ENCODE measurements at places on chromosomes 2 and 18.

DNA sequence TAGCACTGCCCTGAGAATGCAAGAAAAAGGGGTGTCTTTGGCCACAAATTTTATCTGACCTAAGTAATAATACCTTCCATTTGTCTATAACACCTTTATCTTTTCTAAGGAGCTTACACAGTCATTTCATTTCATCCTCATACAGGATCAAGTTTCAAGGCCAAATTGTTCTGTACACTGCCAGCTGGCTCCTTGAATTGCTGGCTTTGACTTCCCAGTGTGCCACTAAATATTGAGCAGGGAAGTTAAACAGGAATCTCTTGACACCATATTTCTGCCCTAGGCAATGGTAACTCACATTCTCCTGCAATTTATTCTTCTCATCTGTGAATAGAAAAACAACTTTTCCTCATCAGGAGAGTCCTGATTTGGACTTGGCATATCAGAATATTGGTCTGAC is 195.1 kb upstream of the LRP1B start:
- no peak for DNase-seq

DNA sequence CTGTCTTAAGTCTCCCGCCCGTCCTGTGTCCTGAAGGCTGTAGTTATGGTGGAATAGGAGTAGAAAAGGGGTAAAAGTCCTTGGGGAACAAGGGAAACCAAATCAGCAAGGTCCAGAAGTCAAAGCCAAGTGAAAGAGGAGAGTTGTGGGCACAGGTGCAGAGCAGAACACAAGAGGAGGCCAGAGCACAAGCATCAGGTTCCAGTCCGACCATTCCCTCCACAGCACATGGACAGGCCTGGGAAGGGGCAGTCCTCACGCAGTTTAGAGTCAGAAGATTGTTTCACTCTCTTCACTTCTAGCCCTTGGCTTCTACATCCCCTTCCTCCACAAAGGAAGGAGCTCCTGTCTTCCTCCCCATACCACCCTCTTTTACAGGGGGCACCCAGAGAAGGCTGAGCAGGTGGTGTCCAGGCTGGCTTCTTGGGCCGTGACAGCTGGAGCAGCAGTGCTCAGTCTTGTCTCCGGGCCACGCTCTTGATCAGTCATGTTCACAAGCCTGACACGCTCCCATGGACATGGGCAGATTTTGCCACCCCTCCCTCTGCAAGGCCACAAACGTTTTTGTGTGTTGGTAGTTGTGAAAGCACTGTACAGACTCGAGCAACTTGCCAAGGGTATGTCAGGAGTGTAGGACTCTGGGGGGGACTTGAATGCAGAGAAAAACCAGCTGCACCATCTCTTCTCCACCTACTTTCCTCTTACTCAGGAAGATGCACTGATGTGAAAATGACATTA is 138.5 kb upstream of the DAPL1 start:
- DNase-seq: no peak

- no peak for DNase-seq
These were observed 45.5 kb downstream of the OSR1 start for GRCh38 chr2:19312949-19313348.

GRCh38 chr18:63444580-63444979 is 22.3 kb upstream of the VPS4B start:
- no peak for DNase-seq

- no peak for DNase-seq
These were observed 3.9 kb downstream of the CCDC121 start for GRCh38 chr2:27624943-27625342.

GRCh38 chr2:167487728-167488127 is 599.4 kb downstream of the XIRP2 start:
- DNase-seq: no peak

DNA sequence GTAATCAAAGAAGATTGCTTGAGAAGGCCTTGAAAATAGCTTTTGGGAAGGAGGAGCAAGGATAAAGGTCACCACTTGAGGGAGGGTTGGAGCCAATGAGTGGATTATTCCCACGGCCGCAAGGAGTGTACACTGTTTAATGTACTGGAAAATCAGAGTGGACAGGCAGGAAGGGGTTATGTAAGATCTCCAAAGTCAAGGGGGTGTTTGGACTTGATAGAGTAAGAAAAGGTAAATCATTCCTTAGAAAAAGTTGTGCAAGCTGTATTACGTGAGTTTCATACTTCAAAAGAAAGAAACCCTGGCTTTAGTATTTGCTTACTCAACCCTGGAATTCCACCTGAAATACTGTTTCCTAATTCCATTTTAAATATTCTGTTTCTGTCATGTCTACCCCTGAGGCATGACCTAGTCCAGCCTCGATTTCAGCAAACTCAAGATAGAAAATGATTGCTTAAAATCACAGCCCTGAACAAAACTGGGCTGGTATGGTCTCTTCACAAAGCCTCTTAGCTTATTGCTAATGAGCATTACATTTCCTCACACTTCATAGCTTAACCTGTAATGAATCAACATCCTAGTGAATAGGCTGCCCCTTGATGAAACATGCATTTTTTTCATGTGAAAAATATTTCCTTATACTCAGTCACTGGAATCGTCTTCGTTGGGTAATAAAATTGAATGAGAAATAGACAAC is 1.1 kb downstream of the MREG start:
- DNase-seq: no peak

DNA sequence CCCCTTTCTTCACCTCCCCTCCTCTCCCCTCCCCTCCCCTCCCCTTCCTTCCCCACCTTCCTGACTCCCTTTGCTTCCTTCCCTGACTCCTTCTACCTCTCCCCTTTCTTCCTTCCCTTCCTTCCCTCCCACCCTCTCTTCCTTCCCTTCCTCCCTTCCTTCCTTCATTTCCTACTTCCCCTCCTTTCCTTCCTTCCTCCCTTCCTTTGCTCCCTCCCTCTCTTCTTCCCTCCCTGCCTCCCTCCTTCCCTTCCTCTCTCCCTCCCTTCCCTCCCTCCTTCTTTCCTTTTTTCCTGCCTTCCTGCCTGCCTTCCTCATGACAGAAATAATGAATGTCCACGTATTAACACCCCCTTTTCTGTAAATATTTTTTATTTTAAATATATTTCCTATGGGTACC is 260.2 kb downstream of the ZNF407 start:
- no peak for DNase-seq

GRCh38 chr2:54504866-54505265 is 48.7 kb downstream of the SPTBN1 start:
- DNase-seq: no peak

- no peak for DNase-seq
These were observed 1261.0 kb upstream of the NXPH2 start for GRCh38 chr2:140041239-140041638.

- DNase-seq: no peak
These were observed 265.6 kb downstream of the ANAPC1 start for GRCh38 chr2:111618226-111618977.

- DNase-seq: no peak
These were observed 58.2 kb downstream of the ICOS start for GRCh38 chr2:203994735-203995134.

DNA sequence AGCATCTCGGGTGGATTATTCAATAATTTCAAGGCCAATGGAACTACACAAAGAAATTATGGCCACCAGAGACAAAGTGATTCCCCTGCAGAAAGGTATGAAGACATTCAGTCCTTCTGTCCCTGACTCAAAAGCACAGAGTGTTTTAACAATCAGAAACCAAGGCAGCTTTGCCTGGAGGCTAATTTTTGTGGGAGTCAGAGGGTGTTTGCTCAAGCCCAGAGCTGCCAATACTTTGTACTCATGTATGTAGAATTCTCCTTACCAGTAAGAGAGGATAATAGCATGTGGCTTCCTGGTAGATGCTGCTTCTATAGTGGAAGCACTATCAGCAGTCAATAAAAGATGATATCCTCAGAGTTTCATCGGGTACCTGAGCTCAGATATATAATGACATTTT is 178.4 kb downstream of the KCNE4 start:
- no peak for DNase-seq

- no peak for DNase-seq
These were observed 414.8 kb upstream of the ID2 start for GRCh38 chr2:8267048-8267447.

- DNase-seq: no peak
These were observed 3.4 kb downstream of the COLEC11 start for GRCh38 chr2:3598197-3598910.

DNA sequence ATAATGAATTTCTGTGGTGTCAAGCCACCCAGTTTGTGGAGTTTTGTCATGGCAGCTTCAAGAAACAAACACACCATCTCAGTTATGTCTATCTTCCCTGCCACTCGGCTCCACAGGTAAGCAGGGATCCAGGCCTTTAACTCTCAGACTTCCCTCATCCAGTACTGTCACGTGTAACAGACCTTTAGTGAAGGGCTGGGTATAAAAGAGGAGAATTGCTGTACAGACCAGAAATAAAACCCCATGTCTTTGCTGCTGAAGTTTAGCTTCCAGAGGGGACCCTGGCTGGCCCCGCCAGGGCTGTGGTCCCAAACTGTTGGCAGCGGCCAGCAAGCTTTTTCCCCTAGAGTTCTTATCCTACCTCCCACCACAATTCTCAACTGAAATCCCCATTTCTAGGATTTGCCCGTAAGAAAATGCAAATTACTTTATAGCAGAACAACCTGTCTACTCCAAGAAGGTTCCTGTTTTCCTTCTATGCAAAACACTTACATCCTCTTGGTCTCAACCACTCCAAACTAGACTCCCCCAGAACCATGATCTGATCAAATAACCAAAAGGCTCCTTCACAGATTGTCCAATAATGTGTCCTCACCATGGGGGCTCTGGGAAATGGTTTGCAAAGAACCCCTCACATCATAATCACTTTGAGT is 438.0 kb upstream of the ID2 start:
- DNase-seq: no peak

DNA sequence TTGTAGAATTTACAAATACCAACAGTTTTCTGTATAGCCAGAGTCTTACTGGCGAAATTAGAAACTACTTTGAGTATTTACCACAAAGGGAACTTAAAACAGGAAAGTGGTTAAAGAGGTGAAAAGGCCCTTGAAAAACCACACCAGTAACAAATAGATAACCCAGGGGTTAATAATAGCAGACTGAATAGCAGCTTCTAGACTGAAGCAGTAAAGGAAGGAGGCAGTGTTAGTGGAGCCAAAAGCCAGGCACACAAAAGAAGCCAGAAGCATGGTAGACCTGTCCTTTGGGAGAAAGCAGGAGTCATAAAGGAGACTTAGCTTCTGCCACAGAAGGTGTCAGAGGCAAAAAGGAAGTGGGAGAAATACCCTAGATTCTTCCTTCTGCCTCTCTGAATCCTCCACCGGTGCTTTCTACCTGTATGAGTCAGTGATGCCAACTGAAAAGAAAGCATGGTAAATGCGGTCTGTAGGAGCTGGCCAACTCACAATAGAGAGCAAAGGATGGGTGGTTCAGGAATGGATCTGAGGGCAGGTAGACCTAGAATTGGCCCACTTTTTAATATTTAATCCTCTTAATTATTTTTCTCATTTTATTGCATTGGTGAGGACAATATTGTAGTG is 97.3 kb downstream of the ARL6IP6 start:
- no peak for DNase-seq

DNA sequence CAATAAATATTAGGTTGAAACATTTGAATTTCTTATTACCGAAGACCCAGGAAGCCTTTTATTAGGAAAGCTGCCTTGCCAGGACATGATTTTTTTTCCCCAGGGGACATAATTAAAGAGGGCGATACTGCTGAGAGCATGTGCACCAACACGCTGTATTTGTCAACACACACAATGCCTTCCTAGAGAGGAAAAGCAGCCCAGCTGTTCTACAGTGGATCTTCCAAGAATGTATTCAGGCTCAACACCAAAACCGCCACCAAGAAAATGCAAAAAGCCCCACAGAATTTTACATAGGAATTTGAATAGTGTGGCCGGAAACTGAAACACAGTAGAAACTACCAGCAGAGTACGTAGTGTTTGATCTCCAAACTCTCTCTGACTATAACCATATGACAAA is 320.4 kb downstream of the DLGAP1 start:
- no peak for DNase-seq

GRCh38 chr2:217260441-217261115 is 400.7 kb upstream of the TNP1 start:
- DNase-seq: no peak

DNA sequence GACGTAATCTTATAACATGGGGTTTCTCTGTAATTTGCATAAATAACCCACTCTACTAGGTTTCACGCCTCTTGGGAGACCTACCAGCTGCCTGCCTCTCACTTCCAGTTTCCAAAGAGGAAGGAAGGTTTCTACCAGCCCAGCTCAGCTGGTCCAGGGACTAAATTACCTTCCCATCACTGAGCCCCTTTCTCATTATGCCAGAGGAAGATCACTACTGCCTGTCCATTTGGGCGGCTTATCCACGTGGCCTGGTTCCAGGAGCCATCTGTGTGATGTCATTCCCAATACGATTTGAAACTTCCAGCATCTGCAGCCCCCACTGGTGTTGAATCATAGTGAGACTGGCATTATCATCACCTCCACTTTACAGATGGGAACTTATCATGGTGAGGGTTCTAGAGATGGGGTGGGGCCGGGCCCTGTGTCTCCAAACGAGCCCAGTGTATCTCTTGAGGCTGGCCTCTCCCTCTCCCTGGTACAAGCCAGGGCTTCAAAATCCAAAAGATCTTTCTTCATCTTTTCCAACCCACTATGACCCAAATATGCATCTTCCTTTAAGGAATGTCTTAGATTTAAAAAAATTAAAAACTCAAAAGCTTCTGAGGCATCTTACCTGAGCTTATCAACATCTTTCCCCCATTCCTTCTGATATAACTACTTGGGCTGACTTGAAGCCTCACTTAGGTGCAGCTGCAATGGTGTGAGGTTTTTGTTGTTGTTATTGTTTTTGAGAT is 140.8 kb downstream of the DDX1 start:
- no peak for DNase-seq

GRCh38 chr2:6325616-6326015 is 540.1 kb downstream of the CMPK2 start:
- DNase-seq: no peak

DNA sequence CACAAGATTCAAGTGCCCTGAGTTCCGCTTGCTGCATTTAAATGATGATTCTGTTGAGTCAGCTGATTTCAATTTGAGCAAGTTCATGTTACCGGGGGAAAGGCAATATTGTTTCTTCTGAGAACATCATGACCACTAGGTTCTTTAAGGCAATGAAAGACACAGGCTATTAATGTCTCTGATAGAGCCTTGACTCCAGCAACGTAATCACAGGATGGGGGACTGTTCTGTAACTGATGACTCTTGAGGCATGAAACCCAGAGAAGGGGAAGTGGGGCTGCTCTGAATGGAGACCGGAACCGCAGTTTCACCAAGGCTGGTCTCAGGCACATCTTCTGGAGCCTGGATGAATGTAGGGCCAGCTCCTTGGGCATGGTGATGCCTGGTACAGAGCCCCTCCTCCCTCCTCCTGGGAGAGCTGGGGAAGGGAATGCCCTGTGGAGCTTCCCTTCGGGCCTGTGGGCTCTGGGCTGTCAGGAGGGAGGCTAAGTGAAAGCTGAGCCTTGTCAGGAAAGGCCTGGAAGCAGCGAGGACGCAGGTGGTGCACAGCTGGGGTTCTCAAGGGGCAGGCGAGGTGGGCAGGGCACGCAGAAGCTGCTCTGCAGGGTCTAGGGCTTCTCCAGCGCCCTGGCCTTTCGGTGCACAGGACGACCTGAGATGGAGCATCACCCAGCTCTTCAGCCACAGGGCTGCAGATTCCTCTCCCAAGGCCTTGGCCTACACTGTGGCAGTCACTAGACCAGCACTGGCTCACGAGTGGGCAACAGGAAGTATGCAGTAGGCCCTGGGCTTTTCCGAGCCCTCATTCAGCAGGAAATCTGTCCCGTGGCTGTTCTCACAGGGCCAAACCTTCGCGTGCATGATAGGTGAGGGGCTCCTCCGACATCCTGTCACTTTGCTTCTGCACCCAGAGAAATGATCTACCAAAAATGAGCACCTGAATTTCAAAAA is 36.6 kb upstream of the PRLH start:
- DNase-seq: no peak

GRCh38 chr2:187982668-187983067 is 309.0 kb upstream of the GULP1 start:
- DNase-seq: no peak

- no peak for DNase-seq
These were observed 521.8 kb upstream of the TCF4 start for GRCh38 chr18:56109757-56110156.
